Stimulated activated CD4-positive, alpha-beta T cell treated with anti-CD3 and anti-CD28 coated beads, Interleukin-4, amount 100 ng/mL, for 4 hours (primary cell): ENCODE measurements at places on chromosomes 3 and 15.

- DNase-seq = no peak
Measured at GRCh38 chr3:41575724-41576123, 376.4 kb downstream of the CTNNB1 start.

GRCh38 chr3:104885214-104885814 lies 481.4 kb upstream of the ALCAM start:
- DNase-seq = no peak

DNA sequence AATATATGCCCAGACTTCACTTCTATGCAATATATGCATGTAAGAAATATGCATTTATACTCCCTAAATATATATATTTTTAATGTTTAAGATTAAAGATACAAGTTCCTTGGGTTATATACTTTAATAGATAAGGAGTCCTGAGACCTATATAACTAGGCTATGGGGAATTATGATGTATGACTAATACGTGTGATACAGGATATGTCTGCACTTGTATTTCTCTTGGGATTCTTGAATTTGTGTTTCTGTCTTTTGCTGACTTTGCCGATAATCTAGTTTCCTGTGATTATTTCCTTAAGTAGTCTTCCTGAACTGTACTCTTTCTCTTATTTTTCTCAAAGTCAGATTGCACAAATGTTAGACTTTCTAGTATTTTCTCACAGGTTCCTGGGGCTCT lies 109.6 kb downstream of the PIK3CB start:
- DNase-seq = no peak

DNA sequence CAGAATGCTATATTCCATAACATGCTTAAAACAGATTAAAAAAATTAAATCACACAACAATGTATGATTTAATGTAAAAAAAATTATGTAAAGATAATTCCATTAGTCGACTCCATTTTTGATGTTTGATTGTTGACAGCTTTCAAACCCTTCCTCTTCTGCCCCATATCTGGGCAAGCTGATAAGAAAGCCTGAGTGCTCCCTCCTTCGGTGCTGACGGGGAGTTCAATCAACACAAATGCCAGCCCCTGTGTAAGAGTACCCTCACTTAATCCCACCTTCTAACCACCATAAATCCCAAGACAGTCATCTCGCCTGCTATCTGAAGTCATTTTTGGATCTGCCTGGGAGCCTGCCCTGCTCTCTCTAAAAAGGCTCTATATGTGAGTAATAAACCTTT lies 59.8 kb upstream of the IP6K2 start:
- no peak for DNase-seq

GRCh38 chr15:100781061-100781960 lies 98.3 kb upstream of the ALDH1A3 start:
- no peak for DNase-seq

DNA sequence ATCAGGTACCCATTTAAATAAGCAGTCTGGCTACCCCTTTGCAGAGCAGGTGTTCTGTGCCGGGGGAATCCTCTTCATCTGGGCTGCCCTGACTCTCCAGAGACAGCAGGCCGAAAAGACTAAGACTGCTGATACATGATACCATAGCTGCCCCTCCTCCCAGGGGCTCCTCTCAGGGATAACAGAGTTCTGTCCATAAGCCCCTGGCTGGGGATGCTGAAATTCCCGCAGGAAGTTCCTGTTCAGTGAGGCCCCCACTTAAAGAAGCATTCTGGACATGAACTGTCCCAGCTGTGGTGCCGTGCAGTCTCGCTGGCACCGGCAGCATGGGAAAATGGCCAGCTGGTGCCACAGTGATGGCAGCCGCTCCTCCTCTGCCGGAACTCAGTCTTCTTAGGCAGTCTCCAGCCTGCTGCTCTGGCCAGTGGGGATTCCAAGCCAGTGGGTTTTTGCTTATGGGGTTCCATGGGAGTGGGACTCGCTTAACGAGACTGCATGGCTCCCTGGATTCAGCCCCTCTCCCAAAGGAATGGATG lies 1026.2 kb downstream of the NAALADL2 start:
- no peak for DNase-seq

- DNase-seq = no peak
Measured at GRCh38 chr3:150666167-150666566, 37.6 kb downstream of the ERICH6 start.

GRCh38 chr15:81863162-81863561 lies 182.7 kb downstream of the MEX3B start:
- no peak for DNase-seq

- DNase-seq = peak; percentile 16
Measured at GRCh38 chr3:47266709-47267489, 15.7 kb downstream of the KIF9 start.
